Stimulated activated CD8-positive, alpha-beta memory T cell treated with anti-CD3 and anti-CD28 coated beads, Interleukin-7, amount 100 ng/mL, for 1 hour (primary cell): ENCODE measurements at places on chromosomes 4 and X.

DNA sequence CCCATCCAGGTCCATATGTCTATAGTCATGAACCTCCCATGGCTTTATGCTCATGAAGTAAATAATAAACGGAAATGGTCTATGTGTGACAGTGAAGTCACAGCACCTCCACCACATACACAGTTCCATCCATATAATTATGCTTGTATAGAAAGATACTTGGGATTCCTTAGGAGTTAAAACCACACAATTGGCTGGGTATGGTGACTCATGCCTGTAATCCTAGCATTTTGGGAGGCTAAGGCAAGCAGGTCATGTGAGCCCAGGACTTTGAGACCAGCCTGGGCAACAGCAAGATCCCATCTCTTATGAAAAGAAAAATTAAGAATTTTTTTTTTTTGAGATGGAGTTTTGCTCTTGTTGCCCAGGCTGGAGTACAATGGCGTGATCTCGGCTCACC is 55.6 kb upstream of the RBM47 start:
- DNase-seq, result no peak

GRCh38 chrX:148457279-148457678 is 43.1 kb upstream of the AFF2 start:
- no peak for DNase-seq

DNA sequence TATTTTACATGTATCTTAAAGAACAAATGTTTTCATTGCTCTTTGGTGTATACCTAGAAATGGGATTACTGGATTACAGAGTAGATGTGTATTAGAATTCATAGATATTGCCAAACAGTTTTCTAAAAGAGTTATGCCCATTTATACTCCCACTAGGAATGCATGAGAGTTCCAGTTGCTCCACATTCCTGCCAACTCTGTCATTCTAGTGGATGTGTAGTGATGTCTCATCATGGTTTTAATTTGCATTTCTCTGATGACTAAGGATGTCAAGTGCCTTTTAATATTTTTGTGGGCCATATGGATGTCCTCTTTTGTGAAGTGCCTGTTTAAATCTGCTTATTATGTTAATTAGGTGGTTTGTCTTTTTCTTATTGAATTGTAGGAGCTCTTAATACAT is 65.6 kb upstream of the BMP2K start:
- DNase-seq, result no peak

DNA sequence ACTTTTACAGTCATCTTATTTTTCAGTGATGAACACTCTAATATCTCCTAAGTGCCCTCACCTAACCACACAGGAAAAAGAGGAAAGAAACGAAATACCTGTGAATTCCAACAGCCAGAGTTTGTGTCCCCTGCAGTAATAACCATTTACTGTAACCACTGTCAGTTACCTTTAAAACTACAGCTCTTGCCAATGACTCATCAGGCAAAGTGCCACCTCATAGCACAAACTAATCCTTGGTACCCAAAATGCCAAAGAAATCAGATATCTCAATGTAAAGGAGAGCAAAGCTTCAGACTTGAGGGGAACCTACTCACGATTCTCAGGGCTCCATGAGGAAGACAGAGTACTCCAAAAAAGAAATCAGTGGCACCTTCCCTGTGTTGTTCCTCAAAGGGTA is 146.5 kb downstream of the NDST3 start:
- DNase-seq, result no peak

- DNase-seq, result no peak
Measured at GRCh38 chrX:153361781-153362397, 27.9 kb downstream of the ZNF275 start.
